ENCODE measurements at places on chromosomes 1 and 21.

DNA sequence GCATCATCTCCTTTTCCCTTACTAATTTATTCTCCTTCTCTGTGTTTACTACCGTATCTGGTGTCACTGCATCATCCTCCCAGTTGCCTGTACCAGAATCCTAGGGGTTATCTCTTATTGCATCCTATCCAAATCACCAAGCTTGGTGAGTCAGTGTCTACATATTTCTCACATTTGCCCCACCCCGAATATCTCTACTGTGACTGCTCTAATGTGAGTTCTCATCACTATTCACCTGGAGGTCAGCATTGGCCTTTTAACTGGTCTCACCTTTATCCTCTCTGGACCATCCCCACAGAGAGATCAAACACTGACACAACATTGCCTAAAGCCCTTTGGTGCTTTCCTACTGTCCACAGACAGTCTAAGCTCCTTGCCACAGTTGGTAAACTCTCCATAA lies 45.7 kb upstream of the ZNF648 start:
- DNase-seq, result no peak

GRCh38 chr21:46145159-46145839 lies 10.1 kb downstream of the FTCD start:
- DNase-seq, result no peak

GRCh38 chr1:91631718-91632330 lies 131.2 kb downstream of the CDC7 start:
- DNase-seq, result no peak

DNA sequence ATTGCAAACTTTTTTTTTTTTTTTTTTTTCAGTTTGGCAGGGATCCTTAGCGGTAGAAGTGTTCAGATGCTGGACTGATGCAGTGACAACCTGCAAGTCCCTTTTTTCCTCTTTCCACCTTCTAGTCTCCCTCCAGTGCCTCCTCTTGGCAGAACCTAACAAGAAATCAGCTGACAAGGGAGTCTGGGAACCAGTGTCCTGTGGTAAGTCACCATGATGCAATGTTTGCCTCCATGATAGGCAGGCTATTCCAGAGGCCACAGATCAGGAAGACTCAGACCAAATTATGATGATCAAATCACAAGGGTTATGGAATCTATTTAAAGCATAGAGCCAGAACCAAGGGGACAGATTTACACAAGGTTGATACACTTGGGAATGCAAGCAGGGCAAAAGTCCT lies 3.0 kb upstream of the CD34 start:
- no peak for DNase-seq

DNA sequence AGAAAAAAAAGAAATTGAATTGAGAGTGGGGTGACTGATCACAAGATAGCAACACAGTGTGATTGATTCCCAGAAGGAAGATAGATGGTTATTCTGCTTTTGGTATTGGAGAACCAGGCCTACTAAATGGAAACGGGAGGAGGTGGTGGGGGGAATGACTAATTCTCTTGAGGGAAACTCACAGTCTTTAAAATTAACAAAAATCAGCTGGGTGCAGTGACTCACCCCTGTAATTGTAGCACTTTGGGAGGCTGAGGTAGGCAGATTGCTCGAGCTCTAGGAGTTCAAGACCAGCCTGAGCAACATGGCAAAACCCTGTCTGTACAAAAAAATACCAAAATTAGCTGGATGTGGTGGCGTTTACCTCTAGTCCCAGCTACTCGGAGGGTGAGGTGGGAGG lies 134.6 kb upstream of the PDE4B start:
- no peak for DNase-seq

DNA sequence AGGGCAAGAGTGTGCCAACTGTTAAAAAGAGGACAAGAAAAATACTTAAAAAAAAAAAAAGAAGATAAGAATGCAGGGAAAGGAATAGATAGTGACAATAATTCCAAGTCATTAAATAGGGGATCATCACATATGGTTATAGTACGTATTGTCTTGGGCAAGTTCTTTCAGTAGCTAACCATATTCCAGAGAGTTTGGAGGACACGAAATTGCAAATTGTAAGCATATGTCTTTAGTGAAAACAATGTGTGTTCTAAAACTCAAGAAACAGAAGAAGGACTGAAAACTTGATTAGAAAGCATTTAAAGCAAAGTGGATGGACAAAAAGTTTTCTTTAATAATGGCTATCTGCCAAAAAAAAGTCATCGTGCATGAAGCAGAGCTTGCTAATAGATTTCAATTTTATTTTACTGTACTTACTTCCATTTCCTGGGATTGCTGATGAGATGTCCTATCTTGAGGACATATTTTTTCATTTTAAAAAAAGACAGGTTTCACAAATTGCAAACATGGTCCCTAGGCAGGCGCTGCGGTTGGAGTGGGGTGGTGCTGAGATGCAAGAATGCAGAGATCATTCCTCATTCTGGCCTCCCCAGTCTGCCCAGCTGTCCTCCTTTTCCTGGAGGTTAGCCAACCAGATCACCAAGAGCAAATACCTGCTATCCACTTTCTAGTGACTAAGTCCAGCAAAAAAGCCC lies 11.9 kb downstream of the TSPAN2 start:
- no peak for DNase-seq

DNA sequence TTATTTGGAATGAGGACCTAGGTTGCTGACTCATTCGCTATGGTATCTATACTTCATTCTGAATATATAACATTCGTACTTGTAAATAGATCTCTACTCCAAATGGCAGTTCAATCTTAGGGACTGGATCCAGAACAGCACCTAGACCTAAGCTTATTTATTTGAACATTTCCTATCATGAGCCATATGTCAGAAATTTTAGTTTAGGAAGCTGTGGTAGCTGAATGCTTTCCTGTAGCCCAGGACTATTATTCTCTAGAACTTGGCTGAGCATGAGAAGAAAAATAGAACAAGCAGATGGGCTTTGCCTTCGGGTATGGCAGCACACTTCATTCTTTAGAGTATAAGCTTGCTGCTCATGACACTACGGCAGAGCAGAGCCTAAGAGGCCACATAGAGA lies 1114.4 kb upstream of the B3GALT2 start:
- no peak for DNase-seq

DNA sequence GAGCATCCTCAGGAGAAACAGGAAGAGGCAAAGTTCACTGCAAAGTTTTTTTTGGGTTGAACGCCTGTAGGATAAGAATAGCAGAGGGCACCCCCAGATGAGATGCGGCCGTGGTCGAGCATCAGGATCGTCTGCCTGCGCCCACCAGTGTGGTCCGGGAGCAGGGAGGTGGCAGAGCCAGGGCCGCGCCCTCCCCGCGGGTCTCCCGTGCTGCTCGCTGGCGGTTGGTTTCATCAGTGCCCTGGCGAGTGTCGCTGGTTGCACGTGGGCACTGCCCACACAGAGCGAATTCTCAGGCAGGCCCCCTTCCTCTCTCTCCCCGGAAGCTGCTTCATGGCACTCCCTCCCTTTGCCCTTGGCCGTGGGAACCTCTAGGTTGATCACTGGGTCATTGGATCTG lies 120.0 kb downstream of the PCBP3 start:
- DNase-seq, result no peak

DNA sequence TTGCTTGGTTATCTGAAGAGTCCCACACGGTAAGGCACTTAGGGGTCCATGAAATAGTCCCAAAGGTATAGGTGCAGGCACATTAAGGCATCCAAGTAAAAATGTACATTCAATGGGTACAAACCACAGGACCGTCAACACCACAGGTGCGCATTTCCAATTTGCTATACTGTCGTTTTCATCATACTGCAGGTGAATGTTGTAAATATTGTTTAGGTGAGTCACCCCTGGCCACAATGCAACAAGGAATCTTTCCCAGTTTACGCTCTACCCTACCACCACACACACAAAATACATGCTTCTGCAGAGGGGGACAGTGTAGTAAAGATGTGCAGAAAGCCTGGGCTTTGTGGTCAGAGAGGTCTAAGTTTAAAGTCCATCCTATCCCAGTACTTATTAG lies 13.7 kb downstream of the CADM3 start:
- no peak for DNase-seq

DNA sequence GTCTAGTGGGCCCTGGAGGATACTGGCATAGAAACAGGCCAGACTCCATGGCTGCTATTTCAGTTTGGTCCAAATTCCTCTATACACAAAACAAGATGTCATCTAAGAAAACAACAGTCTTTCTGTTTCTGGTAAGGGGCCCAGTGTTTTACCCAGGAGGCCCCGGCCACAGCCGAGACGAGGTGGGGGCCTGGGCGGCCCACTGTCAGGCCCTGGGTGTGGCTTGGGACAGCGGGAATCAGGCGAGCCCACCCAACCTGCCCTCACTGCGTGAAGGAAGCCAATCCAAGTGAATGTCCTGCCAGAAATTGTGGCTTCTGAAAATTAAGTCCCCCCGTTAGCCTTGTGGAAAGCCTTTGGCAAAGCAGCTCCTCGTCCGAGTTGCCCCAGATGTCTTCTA lies 31.2 kb upstream of the GPR153 start:
- no peak for DNase-seq

DNA sequence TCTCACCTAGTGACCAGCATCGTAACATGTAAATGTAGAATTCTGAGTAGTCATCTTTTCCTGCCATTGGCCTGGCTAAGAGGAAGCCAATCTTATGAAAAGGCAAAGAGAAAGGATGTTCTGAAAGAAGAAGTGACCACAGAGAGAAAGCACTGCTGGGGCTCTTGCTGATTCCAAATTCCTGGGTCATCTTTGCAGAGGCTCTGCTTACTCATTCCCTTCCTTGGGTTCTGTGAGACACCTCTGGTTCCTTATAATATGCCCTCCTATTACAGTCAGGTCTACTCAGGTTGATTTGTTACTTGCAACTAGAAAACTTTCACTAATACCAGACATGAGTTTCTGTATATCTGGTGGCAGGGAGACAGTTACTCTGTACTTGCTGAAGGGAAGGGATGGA lies 198.8 kb upstream of the C8B start:
- DNase-seq, result no peak

DNA sequence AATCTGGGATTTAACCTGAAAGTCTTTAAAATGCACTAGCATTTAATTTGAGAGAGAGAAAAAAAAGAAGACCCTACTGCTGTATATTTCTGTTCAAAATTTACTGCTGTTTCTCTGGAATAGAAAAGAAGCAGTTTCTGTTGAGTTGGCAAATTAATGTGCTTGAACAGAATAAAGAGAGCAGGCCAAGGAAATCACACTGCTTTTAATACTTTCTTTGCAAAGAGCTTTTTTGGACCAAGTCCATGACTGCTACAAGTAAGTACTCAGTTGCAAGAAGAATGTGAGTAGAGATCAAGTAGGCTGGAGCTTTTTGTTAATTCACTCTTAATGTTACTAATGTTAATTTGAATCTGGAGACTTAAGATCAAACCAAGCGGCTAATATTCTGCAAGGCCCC lies 336.2 kb upstream of the SGIP1 start:
- peak; percentile 66 for DNase-seq

- no peak for DNase-seq
Observed at GRCh38 chr1:173856903-173857302, 10.9 kb downstream of the GAS5 start.

DNA sequence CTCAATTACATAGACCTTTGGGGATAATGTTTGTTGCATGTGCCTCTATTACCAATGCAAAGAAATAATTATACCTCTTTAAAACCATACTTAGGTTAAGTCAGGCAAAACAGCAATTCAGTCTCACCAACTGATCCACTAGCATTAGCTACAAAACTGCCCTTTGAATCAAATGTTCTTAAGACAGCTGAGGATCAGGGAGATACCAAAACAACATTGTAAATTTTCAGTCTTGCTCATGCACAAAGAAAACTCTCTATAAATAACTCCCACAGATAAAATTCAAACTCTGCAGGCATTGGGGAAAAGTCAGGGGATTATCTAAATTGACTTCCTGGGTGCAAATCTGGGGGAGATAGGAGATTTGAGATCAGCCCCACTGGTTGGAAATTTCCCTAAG lies 100.9 kb upstream of the DPT start:
- DNase-seq, result no peak

- no peak for DNase-seq
Observed at GRCh38 chr21:45405819-45406762, 1.1 kb downstream of the COL18A1 start.

- no peak for DNase-seq
Observed at GRCh38 chr1:94739521-94740061, 80.6 kb upstream of the SLC44A3 start.

DNA sequence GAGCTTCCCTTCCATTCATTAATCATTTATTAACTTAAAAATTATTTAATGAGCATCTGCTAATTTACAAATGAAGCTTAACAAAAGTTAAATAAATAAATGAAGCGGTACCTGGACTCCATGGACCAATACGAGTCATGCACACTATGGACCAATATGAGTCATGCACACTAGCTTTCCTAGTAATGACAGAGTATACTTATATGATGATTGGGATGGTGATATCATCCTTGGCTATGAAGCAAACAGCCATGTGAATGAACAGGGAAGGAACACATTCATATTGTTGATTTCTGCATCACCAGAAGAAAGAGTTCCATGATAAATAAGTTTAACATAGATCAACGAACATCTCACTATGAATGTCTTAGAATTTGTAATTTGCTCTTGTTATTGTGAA lies 109.9 kb downstream of the SPAG17 start:
- DNase-seq, result no peak

- no peak for DNase-seq
Observed at GRCh38 chr21:29730281-29730680, 209.5 kb downstream of the GRIK1 start.

- no peak for DNase-seq
Observed at GRCh38 chr1:173857363-173857917, 10.3 kb downstream of the GAS5 start.

GRCh38 chr1:24584171-24584647 lies 28.3 kb downstream of the NCMAP start:
- DNase-seq, result peak; percentile 71

GRCh38 chr1:155982106-155982505 lies 3.8 kb upstream of the ARHGEF2 start:
- DNase-seq, result no peak

GRCh38 chr1:217115404-217116380 lies 392.5 kb upstream of the ESRRG start:
- no peak for DNase-seq

- DNase-seq, result no peak
Observed at GRCh38 chr1:233655301-233655740, 41.4 kb downstream of the KCNK1 start.

DNA sequence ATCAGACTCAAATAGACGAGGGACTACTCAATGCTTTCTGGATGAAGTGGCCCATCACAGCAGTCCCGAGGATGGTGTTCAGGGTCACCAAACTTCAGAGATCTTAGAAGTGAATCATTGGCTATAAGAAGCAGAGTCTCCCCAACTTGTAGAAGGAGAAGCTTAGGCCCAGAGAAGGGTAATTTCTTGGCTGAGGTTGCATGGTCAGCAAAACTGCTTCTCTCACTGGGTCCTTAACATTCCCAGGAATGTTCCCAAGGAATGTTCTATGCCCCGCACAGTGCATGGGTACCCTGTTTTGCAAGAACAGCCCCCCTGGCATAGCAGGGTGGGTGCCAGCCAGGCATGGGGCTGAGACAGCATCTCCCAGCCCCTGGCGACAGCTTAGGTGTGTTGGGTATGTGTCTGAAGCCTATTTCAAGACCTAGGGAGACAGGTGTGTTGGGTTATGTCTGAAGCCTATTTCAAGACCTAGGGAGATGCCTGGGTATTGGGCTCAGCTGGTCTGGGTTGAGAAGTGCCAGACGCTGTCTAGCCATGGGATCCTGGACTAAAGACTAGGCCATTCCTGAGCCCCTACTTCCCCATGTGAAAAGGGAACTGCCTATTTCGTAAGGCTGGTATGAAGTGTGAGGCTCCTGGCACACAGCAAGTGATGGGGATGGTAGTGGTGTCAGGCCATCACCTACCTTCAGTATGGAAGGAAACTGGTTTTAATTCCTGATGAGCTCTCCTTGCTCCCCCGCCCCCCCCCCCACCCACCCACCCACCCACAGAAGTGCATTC lies 26.1 kb downstream of the PADI6 start:
- no peak for DNase-seq

Data from RPMI8226 (cell line).